Skeletal muscle tissue (tissue), 5 donors: ENCODE measurements at places on chromosomes 2 and 18. TPM values are rescaled to one million over a fixed set of nuclear protein-coding genes. Genes with fewer than 3 reads are reported as not detected.

REG3A gene
- total RNA-seq = not detected

ERICH2 gene
- 0.52 TPM for total RNA-seq

NXPH2 gene
- 9.4 TPM for total RNA-seq

EPHA4 gene
- 24.0 TPM for total RNA-seq

AQP12B gene
- total RNA-seq = not detected

UGT1A4 gene
- total RNA-seq = not detected

ATP5F1A gene
- 584 TPM for total RNA-seq

MALL gene
- total RNA-seq = 8.9 TPM

METTL21A gene
- total RNA-seq = 4.7 TPM

PXDN gene
- 106 TPM for total RNA-seq

RUFY4 gene
- not detected for total RNA-seq

ANKRD53 gene
- total RNA-seq = 0.52 TPM

STARD6 gene
- not detected for total RNA-seq

MYL1 gene
- total RNA-seq = 6,507 TPM

TBC1D8 gene
- 16.2 TPM for total RNA-seq

C2orf81 gene
- total RNA-seq = 0.52 TPM

B3GNT7 gene
- total RNA-seq = 0.52 TPM

CPSF3 gene
- total RNA-seq = 27.7 TPM

CCDC148 gene
- total RNA-seq = 0.52 TPM

NDUFB3 gene
- 87.7 TPM for total RNA-seq

POTEJ gene
- not detected for total RNA-seq

FAM237A gene
- total RNA-seq = not detected

ANKRD44 gene
- total RNA-seq = 26.6 TPM

C2orf72 gene
- total RNA-seq = 1.0 TPM

PTPRN gene
- not detected for total RNA-seq

MC5R gene
- total RNA-seq = 1.6 TPM

ANKRD30BL gene
- not detected for total RNA-seq

DRC1 gene
- 2.1 TPM for total RNA-seq

SYT4 gene
- not detected for total RNA-seq

HRH4 gene
- not detected for total RNA-seq

ALPI gene
- not detected for total RNA-seq

OXER1 gene
- total RNA-seq = under 0.01 TPM

XIRP2 gene
- 38.6 TPM for total RNA-seq

ALLC gene
- not detected for total RNA-seq

ARHGAP28 gene
- total RNA-seq = 29.7 TPM

SNTG2 gene
- total RNA-seq = under 0.01 TPM

RTP5 gene
- total RNA-seq = not detected

SERPINB8 gene
- 1.0 TPM for total RNA-seq

KYNU gene
- 1.0 TPM for total RNA-seq

LBX2 gene
- total RNA-seq = not detected

SAG gene
- total RNA-seq = not detected

MAPK4 gene
- 5.7 TPM for total RNA-seq

KLHL41 gene
- 2,637 TPM for total RNA-seq

LAMA3 gene
- 8.4 TPM for total RNA-seq

TMEM37 gene
- total RNA-seq = 2.1 TPM

PCARE gene
- under 0.01 TPM for total RNA-seq

TMEFF2 gene
- 6.3 TPM for total RNA-seq

DDX18 gene
- total RNA-seq = 32.4 TPM

CIB4 gene
- total RNA-seq = not detected
